ENCODE measurements at places on chromosomes 7 and 10.

DNA sequence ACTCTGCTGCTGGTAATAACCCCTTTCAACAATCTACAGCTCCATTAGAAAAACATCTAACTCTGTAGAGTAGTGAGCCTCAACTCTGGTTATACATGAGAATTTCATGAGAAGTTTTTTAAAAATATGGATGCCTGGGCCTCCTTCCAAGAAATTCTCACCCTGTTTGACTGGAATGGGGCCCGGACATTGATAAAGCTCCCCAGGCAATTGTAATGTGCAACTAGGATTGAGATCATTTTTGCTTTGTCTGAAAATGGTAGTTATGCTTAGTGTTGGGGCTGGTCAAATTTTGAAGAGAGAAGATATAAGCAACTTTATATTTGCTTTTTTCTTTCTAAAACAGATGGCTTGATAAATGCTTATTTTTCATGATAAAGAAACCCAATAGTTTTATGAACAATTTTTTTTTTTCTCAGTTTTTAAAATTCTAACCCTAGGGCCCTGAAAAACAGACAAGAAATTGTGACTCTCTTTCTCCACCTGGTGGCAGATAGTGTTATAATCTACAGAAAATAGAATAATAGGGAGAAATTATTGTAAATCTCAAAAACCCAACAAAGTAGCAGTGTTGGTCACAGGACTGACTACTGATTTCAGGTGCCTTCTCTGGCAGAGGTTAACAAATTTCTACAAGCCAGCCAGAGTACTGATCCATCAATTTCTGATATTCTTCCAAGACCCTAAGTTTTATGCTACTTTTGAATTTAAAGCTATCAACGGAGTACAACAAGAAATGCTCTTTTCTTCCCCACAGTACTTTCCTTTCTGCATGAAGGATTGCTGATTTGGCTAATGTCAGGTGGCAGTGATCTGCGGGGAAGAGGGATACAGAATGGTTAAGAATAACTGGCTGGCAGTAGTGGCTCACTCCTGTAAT lies 174.8 kb downstream of the DKK1 start:
- DNase-seq, result no peak

DNA sequence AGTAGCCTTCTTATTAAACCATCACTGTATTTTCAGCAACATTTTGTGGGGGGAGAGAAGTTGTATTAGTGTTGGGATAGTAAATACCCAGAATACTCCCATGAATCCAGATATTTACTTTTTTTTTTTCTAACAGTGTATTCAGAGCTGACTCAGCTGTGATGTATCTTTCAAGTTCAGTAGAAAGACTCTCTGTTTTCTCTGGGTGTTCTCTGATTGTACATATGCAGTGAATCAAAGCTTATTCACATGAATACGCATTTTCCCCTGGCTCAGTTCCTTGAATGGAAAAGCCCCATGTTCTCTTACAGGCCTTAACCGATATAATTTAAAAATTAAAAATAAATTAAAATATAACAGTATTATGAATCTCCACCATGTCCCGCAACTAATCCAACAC lies 1.3 kb downstream of the TFPI2 start:
- no peak for DNase-seq

- peak; percentile 16 for DNase-seq
These were observed 20.2 kb upstream of the FHIP2A start for GRCh38 chr10:114801411-114801813.

- no peak for DNase-seq
These were observed 37.8 kb upstream of the MXI1 start for GRCh38 chr10:110169586-110169985.

- DNase-seq, result no peak
These were observed 7.6 kb upstream of the TMEM248 start for GRCh38 chr7:66913118-66914037.

- DNase-seq, result no peak
These were observed 84.8 kb upstream of the NRP1 start for GRCh38 chr10:33419311-33419710.

GRCh38 chr7:140017543-140017942 lies 45.2 kb downstream of the PARP12 start:
- no peak for DNase-seq

- no peak for DNase-seq
These were observed 352.4 kb upstream of the AOAH start for GRCh38 chr7:37076668-37077067.

- DNase-seq, result no peak
These were observed 69.6 kb downstream of the ITPRID1 start for GRCh38 chr7:31583526-31583925.

GRCh38 chr10:77267703-77268675 lies 369.6 kb downstream of the KCNMA1 start:
- DNase-seq, result no peak

DNA sequence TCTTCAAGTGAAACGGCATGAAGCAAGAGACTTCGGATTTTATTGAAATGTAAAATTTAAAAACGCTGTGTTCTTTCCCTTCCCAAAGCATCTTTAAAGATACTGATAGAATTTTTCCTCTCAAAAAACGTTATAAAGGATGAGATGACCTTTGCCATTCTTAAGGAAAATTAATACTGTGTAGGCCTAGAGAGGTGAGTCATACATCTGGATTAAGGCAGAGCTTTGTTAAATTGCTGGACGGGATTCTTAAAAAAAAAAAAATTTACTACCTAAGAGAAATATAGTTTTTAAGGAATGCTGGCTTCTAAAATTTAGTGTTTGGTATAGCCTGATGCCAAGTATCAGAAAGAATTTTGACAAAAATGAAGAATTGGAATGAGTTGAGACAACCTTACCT lies 6.3 kb upstream of the HBP1 start:
- DNase-seq, result no peak

GRCh38 chr10:129562487-129562886 lies 95.4 kb downstream of the MGMT start:
- no peak for DNase-seq

DNA sequence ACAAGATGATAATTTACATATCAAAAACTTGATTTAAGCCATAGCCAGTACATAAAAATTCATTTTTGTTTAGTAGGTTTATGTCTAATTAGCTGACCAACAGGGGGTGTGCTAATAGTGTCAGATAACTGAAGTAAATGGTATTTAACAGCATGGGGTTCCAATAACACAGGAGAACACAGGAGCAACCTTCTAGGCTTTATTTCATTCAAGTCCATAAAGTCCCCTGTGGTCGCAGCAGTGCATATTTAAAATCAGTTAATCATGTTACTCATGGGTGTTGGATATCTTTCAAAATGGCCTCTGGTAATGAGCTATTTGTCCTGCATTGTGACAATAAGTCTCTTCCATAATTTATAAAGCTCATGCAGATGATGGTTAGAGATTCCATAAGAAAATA lies 238.6 kb downstream of the CNTNAP2 start:
- DNase-seq, result no peak

Measured in activated CD4-positive, alpha-beta T cell treated with anti-CD3 and anti-CD28 coated beads for 36 hours (primary cell).